ENCODE measurements at places on chromosomes 3 and 15.

- DNase-seq, result no peak
These were observed 1.6 kb downstream of the RPP25 start for GRCh38 chr15:74955017-74955416.

- no peak for DNase-seq
These were observed 187.2 kb downstream of the GHSR start for GRCh38 chr3:172261054-172261453.

GRCh38 chr3:73225146-73225855 is 163.8 kb downstream of the EBLN2 start:
- no peak for DNase-seq

DNA sequence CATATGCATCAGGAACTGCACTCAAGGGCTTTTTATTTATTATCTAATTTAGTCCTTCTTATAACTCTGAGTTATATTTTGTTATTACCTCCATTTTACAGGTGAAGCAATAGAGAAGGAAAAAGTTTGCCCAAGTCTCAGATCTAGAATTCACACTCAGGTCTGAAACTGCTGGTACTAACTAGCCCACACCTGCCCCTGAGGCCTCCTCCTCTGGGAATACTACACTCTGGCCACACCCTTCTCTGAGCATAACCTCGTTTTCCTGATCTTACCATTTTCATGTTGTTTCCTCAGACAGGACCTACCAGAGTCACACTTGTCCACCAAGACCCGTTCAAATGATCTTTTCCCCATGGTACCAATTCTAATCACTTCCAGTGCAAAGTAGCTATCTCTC is 94.1 kb upstream of the CHRM5 start:
- DNase-seq, result no peak

GRCh38 chr3:177715980-177716379 is 518.7 kb upstream of the TBL1XR1 start:
- no peak for DNase-seq

GRCh38 chr15:32694222-32694983 is 23.4 kb upstream of the GREM1 start:
- DNase-seq, result no peak

DNA sequence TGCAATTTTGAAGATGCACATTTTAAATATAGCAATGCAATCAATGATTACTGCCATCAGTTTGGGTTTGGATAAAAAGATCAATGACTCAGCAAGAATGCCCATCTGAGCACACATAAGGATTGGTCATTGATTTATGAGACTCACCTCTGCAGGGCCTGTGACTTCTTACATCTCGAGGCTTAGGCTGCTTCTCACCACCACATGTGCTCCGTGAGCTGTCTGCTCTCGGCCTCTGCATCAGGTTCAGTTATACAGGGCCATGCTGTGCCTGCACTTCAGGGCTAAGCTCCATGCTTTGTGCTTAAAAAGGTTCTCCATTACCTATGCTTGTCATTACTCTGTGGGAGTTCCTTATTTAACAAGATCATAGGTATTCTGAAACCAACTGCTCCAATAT is 887.5 kb downstream of the DIPK2A start:
- no peak for DNase-seq

DNA sequence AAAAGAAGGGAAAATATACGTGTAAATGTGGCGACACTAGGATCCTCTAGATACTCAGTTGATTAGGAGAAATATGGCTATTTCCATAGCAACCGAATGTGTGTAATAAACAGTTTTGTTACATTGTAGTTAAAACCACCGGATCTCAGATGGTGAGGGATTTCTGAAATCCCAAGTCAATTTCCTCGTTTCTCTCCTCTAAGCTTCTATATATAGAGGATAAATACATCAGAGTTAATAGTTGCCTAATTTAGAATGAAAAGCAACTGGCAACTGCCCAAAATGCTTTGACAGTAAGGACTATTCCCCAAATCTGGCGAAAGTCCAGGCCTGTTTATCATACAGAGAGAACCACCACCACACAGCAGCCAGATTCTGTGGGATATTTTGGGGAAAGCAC is 112.6 kb downstream of the GABRB3 start:
- no peak for DNase-seq

DNA sequence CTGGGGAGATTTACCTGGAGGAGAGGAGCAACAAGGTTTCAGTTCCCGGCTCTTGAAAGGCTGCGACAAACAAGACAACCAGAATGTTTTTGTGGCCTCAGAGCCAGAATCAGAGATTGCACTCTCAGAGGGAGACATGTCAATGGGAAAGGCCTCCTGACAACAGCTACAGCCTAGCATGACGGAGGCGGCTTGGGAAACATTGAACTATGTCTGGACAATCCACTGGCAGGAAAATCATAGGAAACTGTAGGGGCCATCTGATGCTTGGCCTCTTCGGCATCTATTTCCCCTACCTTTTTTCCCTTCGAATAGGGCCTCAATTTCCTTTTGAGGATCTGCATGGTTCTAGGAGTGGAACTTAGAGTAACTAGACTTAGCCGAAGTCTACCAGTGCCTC is 13.2 kb upstream of the PTPN23 start:
- no peak for DNase-seq

- DNase-seq, result no peak
These were observed 4.8 kb upstream of the RBP2 start for GRCh38 chr3:139481116-139481515.

DNA sequence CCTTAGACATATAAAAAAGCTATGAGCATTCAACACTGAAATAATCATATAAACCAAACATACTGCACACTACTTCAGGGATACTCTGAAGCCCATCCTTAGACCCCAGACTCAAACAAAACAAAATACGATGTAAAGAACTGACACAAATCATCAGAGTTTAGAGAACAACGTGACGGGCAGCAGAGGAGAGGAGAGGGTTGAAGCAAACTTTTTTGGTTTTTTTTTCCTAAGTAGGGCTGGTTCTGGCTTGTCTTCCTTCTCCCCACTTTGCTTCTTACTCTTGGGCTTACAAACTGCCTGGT is 34.7 kb downstream of the GAP43 start:
- DNase-seq, result no peak

GRCh38 chr15:29034151-29034550 is 148.4 kb downstream of the APBA2 start:
- DNase-seq, result peak; percentile 36

- no peak for DNase-seq
These were observed 78.3 kb downstream of the RSL24D1 start for GRCh38 chr15:55118344-55118870.

GRCh38 chr3:54709785-54710184 is 218.1 kb downstream of the LRTM1 start:
- DNase-seq, result no peak

DNA sequence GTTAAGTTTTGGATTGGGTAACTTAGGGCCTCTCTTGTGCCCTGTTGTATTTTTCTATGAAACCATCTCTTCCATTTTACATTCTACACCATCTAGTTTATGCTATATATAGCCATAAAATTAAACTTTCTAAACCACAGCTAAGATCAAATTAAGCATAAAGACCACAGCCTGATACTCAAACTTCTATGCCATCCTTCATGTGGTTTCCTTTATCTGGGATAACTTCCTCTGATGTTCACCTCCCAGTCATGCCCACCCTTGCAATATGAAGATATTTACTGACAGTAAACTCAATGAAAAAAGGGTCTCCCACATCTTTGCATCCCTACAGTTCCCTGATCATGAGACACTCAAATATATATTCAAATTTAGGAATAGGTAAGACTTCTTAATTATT is 4.2 kb downstream of the SELENOK start:
- no peak for DNase-seq

- DNase-seq, result no peak
These were observed 143.4 kb upstream of the BCL6 start for GRCh38 chr3:187888701-187889100.

DNA sequence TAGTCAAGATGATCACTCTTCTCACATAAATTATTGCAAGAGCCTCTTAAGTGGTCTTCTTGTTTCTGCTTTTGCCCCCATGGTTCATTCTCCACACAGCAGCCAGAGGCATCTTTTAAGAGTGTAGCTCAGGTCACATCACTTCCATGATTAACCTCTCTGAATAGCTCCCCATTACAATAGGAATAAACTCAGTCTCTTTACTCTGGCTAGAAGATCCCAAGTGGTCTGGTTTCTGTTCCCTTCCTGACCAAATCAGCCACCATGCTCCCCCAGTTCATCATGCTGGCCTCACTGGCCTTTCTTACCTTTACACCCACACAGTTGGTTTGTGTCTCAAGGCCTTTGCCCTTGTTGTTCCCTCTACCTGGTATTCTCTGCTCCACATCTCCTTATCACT is 8.2 kb downstream of the HHATL start:
- DNase-seq, result no peak

- peak; percentile 34 for DNase-seq
These were observed 2.9 kb downstream of the UCN2 start for GRCh38 chr3:48560648-48561018.

DNA sequence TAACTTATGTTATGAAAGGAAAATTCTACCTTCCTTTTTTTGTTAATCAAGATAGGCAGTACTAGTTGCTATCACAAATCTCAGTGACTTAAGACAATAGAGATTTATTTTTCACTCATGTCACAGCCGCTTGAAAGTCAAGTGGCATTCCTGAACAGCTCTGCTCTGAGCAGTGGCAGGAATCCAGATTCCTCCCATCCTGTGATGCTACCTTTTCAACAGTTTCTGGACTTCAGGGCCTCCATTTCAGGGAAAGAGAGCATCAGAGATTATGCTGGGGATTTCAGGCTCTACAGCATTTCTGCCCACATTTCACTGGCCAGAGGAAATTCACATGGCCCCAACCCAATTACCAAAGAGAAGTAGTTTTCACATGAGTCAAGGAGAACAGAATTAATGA is 83.4 kb downstream of the IL1RAP start:
- DNase-seq, result no peak

DNA sequence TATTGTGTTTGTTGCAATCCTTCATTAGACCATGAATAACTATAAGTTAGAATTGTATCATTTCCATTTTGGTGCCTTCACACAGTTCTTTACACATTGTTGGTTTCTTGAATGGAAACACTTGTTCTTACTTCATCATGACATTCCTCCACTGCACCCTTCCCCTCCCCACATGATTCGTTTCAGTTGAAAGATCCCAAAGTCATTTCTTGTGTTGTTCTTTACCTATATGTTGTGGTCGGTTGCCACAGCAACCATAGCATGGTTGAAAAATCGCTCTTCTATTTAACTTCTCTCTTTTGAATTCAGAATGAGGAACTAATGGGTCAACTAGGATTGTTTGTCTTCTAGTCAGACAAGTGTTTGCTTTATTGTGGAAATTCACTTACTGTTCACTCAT is 103.3 kb downstream of the IL1RAP start:
- DNase-seq, result peak; percentile 17

DNA sequence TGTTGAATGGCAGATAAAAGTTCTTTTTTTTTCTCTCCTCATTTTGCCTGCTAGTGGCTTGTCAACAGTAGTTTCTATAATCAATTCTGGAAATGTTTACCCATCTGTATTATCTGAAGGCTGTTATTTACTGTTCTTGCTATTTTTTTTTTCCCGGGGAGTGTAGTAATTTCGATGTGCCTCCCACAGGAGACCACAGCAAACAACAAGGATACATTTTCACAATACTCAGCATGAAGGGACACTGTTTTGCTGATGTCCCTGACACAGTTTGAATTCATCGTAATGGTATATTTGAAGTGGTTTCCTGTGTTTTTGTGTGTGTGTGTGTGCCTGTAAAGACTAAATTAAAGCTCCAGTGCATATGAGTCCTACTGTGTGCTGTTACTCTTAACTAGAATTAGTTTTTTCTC is 92.1 kb upstream of the ICE2 start:
- no peak for DNase-seq

GRCh38 chr3:143924522-143925285 is 46.9 kb upstream of the DIPK2A start:
- no peak for DNase-seq

GRCh38 chr15:57183614-57184344 is 192.5 kb upstream of the CGNL1 start:
- DNase-seq, result no peak

- no peak for DNase-seq
These were observed 126.9 kb upstream of the CHL1 start for GRCh38 chr3:69690-70089.

- no peak for DNase-seq
These were observed 766.9 kb upstream of the NR2F2 start for GRCh38 chr15:95563634-95564033.

DNA sequence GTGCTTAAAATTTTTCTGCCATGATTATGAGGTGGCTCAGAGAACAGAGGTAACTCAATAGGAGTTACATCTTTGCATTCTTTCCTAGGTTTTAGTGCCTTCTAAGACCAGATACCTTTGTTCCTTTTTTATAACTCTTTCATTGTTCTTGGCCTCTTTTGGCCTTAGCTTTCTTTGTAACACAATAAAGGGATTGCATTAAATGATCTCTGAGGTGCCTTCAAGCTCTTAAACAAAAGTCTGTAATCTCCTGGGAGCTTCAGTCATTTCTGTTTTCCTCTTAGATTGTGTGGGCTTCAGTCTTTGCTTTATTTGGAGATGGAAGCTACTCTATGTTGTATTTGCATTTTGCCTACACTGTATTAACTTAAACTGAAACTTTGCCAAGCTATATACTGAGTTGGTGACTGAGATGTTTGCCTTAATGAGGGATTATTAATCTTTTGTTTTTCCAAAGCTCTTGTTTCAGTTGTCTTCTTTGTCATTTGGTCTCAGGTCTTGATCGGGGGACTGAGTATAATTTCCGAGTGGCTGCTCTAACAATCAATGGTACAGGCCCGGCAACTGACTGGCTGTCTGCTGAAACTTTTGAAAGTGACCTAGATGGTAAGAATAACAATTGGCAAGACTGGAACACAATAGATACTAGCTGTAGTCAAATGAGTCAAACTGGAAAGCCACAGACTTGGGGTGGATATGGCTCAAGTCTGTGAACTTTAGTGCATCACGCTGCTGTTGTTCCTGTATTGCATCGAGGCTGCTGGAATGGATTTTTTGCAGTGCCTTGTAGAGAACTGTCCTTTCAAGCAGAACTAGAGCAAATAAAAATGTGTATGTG is 110.3 kb downstream of the HCN4 start:
- no peak for DNase-seq

DNA sequence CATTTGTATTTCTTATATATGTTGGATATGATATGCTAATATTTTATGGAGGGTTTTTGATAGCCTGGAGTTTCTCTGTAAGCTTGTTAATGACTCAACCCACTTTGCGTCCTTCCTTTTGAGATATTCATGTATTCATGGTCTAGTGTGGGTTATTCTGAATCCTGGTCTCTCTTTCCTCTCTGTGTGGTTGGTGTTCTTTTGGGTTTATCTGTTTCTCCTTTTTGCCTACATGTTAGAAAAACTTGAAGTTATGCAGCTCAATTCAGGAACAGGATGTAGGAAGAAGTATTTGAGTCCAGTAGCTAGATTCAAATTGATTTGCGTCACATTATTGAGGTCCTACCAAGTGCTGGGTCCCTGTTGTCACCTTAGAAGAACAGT is 28.1 kb downstream of the CMTM7 start:
- DNase-seq, result no peak

GRCh38 chr3:188798556-188799145 is 373.1 kb upstream of the TPRG1 start:
- DNase-seq, result no peak

GRCh38 chr15:63194880-63195568 is 5.6 kb downstream of the RAB8B start:
- DNase-seq, result no peak

Measured in HT1080 (cell line).